Suprapubic skin (tissue), 4 donors: ENCODE measurements at places on chromosomes 2 and 18.

GRCh38 chr18:31581498-31582197, 10.0 kb upstream of the TTR start:
- DNase-seq, result no peak

DNA sequence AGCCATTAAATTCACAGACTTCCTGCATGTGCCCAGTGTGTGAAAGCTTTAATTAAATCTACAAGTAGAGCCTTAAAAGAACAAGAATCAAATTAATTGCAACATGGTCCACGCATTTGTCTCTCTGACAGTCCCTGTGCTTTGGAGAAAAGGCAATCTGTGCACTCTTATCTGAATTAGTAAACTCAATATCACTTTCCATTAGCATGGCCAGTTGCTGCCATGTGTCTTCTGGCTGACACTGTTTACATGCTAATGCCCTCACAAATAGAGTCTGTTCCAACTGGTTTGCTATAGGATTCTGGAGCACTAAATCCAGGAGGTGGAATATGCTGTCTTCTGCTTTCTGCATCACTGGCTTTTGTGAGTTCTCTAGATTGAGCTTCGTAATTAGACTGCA, 434.5 kb upstream of the RAB12 start:
- no peak for DNase-seq

DNA sequence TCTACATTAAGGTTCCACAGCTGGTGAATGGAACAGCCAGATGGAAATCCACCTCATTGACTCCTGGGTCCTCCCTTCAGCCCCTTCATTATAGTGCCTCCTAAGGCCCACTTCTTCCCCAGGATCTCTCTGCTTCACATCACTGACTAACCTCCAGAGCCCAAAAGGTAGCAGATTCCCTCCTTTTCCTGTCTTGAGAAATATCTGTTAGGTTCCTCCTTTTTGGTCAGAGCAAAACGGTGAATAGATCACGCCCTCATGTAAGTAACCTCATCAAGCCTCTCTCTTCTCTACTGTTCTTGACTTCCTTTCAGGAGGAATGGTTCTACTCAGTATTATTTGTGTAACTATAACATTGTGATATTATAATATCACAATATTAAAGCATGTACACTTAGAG, 155.0 kb upstream of the SRD5A2 start:
- DNase-seq, result no peak

GRCh38 chr2:134310107-134311079, 56.5 kb downstream of the MGAT5 start:
- no peak for DNase-seq

GRCh38 chr2:98649135-98649991, 41.0 kb downstream of the UNC50 start:
- no peak for DNase-seq

DNA sequence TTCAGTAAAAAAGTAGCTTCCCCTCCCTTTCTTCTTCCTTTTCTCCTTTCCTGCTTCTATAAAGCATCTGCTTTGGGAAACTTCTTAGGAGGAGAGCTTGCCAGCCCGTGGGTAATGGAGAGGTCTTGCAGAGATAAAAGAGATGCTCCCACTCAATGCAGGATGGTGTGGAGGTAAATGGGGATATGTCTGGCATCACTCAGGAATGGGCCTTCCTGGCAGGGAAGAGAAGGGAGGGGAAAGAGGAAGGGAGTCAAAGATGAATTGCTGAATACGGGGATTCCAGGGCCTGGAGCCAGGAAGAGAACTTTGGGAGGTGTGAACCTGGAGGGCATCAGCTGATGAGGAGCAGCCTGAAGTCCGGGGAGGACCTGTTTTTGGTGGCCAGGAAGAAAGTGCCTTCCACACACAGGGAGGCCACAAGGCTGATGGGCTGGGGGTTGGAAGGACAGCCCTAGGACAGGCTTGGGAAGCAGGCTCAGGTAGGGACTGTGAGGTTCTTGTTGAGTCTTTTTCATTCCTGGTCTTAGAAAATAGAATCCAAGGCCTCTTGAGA, 25.2 kb downstream of the IL1B start:
- DNase-seq, result no peak
